RWPE2 (cell line): ENCODE measurements at places on chromosomes 6 and 20.

- H3K4me3 ChIP-seq, result no peak overlapping the region
- no peak overlapping the region for H3K27ac ChIP-seq
- peaks cover 62% of the 10 kb centered on the region for H3K27me3 ChIP-seq
- H3K4me1 ChIP-seq, result no peaks in the 10 kb centered on the region
Observed at GRCh38 chr6:168447282-168447681, 6.3 kb downstream of the SMOC2 start.

- H3K36me3 ChIP-seq, result no peaks in the 10 kb centered on the region
- no peaks in the 10 kb centered on the region for H3K27me3 ChIP-seq
- H3K27ac ChIP-seq, result no peak overlapping the region
Observed at GRCh38 chr6:165717732-165718465, 54.9 kb upstream of the PDE10A start.

DNA sequence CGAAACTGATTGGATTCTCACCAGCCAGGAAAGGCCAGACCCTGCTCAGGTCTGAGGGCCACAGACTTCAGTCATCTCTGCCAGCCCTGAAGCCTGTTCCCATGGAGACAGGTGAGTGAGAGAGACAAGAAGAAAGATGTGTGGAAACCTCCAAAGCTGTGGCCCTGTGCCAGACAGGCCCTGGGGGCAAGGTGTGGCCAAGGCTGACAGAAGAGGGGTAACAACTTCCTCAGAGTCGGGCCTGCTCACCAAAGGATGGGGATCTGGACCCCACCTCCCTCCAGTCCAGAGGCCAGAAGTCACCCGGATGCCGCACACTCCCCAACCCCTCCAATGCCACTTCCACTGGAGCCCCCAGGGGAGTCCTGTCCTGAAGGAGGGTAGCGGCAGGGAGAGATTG, 73.6 kb downstream of the MDGA1 start:
- no peaks in the 10 kb centered on the region for H3K36me3 ChIP-seq
- peak; percentile 82 for DNase-seq
- H3K27me3 ChIP-seq, result no peaks in the 10 kb centered on the region
- H3K4me3 ChIP-seq, result no peak overlapping the region

- no peaks in the 10 kb centered on the region for H3K36me3 ChIP-seq
- H3K4me1 ChIP-seq, result no peaks in the 10 kb centered on the region
- no peaks in the 10 kb centered on the region for H3K27me3 ChIP-seq
- no peak for DNase-seq
- H3K4me3 ChIP-seq, result no peak overlapping the region
- no peak overlapping the region for H3K27ac ChIP-seq
Observed at GRCh38 chr6:134216301-134217010, 101.5 kb downstream of the SGK1 start.

GRCh38 chr6:34906826-34907225, 17.8 kb downstream of the ANKS1A start:
- no peak for DNase-seq
- H3K27ac ChIP-seq, result no peak overlapping the region

GRCh38 chr20:19554666-19555065, 203.4 kb upstream of the RIN2 start:
- no peaks in the 10 kb centered on the region for H3K36me3 ChIP-seq
- no peaks in the 10 kb centered on the region for H3K4me1 ChIP-seq
- DNase-seq, result no peak
- no peaks in the 10 kb centered on the region for H3K27me3 ChIP-seq

DNA sequence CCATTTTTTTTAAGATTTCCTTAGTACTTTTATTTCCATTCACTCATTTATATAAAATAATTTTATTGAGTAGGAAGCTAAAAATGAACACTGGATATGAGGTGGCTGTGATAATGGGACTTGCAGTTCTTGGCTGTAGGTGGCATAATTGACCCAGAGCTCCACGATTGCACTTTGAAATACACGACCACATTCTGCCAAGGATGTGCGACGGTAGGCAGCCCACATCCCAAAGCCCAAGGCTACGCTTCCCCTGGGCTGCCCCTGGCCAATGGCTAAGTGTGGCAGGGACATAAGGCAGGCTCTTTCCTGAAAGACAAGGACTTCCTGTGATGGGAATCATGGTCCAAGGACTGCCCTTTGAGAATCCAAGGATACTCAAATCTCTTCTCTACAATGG, 43.7 kb upstream of the ADTRP start:
- no peaks in the 10 kb centered on the region for H3K4me1 ChIP-seq
- DNase-seq, result no peak
- no peak overlapping the region for H3K27ac ChIP-seq

GRCh38 chr6:168282985-168283685, 36.4 kb downstream of the DACT2 start:
- H3K36me3 ChIP-seq, result no peaks in the 10 kb centered on the region
- no peak overlapping the region for H3K27ac ChIP-seq
- DNase-seq, result no peak
- H3K4me1 ChIP-seq, result no peaks in the 10 kb centered on the region
- peaks cover 16% of the 10 kb centered on the region for H3K27me3 ChIP-seq

DNA sequence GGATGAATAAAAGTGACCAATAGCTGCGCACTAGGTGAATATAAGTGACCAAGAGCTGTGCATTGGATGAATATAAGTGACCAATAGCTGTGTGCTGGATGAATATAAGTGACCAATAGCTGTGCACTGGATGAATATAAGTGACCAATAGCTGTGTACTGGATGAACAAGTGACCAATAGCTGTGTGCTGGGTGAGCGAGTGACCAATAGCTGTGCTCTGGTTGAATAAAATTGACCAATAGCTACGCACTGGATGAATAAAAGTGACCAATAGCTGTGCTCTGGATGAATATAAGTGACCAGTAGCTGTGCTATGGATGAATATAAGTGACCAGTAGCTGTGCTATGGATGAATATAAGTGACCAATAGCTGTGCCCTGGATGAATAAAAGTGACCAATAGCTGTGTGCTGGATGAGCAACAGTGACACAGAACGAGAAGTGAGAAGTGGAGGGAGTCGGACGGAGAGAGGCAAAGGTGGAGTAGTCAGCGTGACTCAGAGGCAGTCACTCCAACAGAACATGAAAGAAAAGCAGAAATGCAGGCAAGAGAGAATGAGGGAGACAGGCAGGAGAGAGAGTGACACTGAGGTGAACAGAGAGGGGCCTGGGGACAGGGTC, 38.5 kb downstream of the RBM38 start:
- no peaks in the 10 kb centered on the region for H3K36me3 ChIP-seq
- no peaks in the 10 kb centered on the region for H3K27me3 ChIP-seq
- DNase-seq, result no peak
- H3K4me1 ChIP-seq, result peaks cover 8% of the 10 kb centered on the region
- H3K27ac ChIP-seq, result no peak overlapping the region

DNA sequence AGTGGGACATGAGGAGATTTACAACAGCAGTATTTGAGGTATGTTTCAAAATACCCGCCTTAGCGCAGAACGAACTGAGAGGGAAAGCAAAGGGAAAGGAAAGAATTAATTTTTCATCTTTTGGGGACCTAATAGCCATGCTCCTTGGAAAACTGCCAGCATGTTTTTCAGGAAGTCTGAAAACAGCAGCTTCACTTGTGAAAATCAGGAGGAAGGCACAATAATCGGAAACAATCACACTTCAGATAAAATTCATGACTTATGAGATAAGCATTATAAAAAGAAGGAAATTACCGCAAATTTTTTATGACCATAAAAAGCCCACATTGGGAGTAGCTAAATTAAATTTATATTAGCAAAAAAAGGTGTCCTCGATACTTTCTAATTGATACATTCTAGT, 541.1 kb downstream of the HAO1 start:
- no peak for DNase-seq
- no peak overlapping the region for H3K27ac ChIP-seq
- no peaks in the 10 kb centered on the region for H3K4me1 ChIP-seq
- no peaks in the 10 kb centered on the region for H3K36me3 ChIP-seq

DNA sequence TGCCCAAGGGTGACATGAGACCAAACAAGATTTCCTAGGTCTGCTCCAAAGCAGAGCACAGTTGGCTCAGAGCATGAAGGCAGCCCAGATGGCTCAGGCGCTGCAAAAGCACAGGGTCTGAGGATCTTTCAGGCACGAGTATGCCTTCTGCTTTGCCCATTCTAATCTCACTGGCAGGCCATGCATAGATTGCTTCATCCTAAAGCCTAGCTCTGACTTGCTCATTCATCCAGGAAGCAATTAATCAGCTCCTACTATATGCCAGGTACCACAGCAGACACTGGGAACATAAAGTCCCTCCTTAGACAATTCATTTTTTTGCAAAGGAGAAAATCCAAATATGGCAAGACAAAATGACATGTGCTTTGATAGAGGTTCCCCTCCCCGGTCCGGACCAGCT, 31.2 kb downstream of the GPLD1 start:
- no peaks in the 10 kb centered on the region for H3K36me3 ChIP-seq
- no peaks in the 10 kb centered on the region for H3K4me1 ChIP-seq
- no peak overlapping the region for H3K4me3 ChIP-seq
- no peaks in the 10 kb centered on the region for H3K27me3 ChIP-seq
- H3K27ac ChIP-seq, result no peak overlapping the region

DNA sequence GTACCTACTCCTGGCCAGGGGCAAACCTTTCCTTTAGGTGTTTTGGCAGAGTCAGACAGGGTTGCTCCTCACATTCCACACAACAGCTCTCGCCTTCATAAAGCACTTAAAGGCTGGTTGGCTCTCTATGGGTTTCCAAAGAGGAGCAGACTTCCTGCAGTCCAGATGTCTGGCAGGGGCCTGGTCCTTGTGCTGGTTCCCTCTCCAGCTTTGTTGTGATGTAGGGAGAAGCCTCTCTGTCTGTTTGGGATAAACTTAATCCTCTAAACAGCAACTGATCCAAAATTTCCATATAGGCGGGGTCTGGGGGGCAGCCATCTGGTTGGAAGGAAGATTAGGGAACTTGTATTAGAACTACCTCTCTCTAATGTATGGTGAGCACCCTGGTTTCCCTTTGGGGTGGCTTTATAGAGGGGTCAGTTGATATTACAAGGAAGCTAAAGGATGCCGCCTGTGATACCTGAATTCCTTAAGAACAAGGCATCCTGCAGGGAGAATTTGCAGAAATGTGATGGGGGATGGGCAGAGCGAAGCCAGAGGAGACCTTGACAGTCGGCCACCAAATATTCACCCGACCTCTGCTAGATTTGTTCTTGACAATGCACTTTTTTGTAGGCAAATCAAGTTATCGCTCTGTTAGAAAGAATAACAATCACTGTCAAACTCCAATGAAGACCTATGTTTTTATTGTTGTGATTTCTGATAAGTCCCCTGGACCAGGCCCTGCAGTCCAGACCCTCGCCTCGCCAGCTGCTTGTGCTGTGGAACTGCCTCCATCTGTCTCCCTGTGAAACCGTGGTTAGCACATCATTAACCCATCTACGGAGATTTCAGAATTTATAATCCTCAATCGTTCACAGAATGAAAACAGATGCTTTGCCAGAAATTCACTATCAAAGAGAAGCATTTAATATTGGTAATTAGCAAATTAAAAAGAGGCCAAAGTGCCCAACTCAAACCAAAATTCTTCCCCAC, 94.0 kb upstream of the RALGAPA2 start:
- no peaks in the 10 kb centered on the region for H3K36me3 ChIP-seq
- no peak overlapping the region for H3K27ac ChIP-seq
- no peak for DNase-seq
- peaks cover 3% of the 10 kb centered on the region for H3K27me3 ChIP-seq

- H3K4me3 ChIP-seq, result no peak overlapping the region
- DNase-seq, result no peak
- peak overlapping the region; percentile 8 for H3K27ac ChIP-seq
- H3K27me3 ChIP-seq, result no peaks in the 10 kb centered on the region
Observed at GRCh38 chr6:79277109-79277508, 42.6 kb upstream of the HMGN3 start.

- no peak for DNase-seq
- H3K4me1 ChIP-seq, result no peaks in the 10 kb centered on the region
- no peaks in the 10 kb centered on the region for H3K36me3 ChIP-seq
- no peaks in the 10 kb centered on the region for H3K27me3 ChIP-seq
- H3K27ac ChIP-seq, result no peak overlapping the region
- H3K4me3 ChIP-seq, result no peak overlapping the region
Observed at GRCh38 chr6:139608466-139609261, 234.2 kb upstream of the CITED2 start.

DNA sequence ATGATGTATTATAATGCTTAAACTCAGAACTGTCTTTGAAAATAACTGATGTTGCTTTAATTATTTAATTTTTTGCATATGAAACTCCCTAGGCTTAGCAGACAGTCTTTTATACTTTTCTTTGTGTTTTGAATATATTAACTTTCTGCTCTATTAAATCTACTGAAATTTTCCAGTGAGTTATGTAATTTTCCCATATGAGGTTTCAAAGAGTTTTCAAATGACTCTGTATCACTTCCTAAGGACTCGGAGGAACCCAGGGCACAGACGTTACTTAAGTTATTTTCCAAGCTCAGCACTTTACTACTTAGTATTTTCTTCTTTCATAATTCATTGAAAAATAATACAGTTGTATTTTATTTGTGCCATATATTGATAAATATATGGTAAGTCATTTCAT, 122.6 kb downstream of the HS3ST5 start:
- H3K4me1 ChIP-seq, result no peaks in the 10 kb centered on the region
- no peak overlapping the region for H3K27ac ChIP-seq
- H3K27me3 ChIP-seq, result peaks cover 9% of the 10 kb centered on the region
- no peaks in the 10 kb centered on the region for H3K36me3 ChIP-seq
- no peak overlapping the region for H3K4me3 ChIP-seq
- no peak for DNase-seq

- peaks cover 7% of the 10 kb centered on the region for H3K4me1 ChIP-seq
- no peak for DNase-seq
- peak overlapping the region; percentile 64 for H3K4me3 ChIP-seq
- no peaks in the 10 kb centered on the region for H3K27me3 ChIP-seq
- H3K27ac ChIP-seq, result peak overlapping the region; percentile 37
- H3K36me3 ChIP-seq, result peaks cover 37% of the 10 kb centered on the region
Observed at GRCh38 chr6:4133941-4134838, 1.2 kb downstream of the ECI2 start.

DNA sequence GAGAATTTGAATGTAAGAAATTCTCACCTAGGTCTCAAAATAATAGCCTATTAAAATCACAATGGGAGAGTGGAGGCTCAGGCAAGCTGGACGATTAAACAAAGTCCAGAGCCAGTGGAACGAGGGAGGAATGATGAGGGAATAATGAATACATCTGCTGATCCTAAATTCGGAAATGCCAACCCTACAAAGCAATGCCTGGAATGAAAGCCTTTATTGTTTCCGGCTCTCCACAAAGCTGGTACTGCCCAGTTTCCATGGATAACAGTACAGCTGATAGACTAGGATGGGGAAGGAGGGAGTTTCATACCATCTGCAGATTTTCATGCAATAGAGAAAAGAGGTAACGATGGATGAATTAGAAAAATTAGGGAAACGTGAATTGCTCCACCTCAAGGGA, 356.1 kb downstream of the CBLN4 start:
- no peak for DNase-seq

DNA sequence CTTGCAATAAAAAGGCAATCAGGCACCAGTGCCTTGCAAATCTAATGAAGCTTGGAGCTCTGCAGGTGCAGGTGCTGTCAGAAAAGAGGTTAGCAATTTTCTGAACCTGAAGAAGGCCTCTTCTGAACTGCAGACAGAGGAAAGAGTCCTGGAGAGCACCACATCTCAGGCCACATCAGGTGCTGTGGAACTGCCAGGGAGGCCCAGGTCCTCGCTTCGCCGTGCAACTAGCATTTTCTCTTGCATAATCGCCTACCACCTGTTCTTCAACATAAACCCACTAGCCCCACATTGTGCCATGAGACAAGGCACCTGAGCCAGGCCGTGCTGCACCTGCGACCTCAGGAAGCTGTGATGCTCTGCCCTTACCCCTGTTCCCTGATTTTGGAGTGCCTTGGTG, 187.6 kb downstream of the DTNBP1 start:
- peaks cover 29% of the 10 kb centered on the region for H3K4me1 ChIP-seq
- no peak overlapping the region for H3K4me3 ChIP-seq
- peaks cover 11% of the 10 kb centered on the region for H3K36me3 ChIP-seq
- DNase-seq, result no peak
